Stomach (tissue), 19 donors: ENCODE measurements at places on chromosomes 4 and X. TPM values are rescaled to one million over a fixed set of nuclear protein-coding genes. Genes with fewer than 3 reads are reported as not detected.

Gene SLC7A11
- 15.8 TPM for total RNA-seq

Gene ANKRD50
- 16.2 TPM for total RNA-seq

Gene TMEM184C
- total RNA-seq, result 7.8 TPM

Gene TRPC3
- 0.72 TPM for total RNA-seq

Gene HMGN5
- total RNA-seq, result 1.2 TPM

Gene AR
- 8.8 TPM for total RNA-seq

Gene SYTL4
- total RNA-seq, result 27.7 TPM

Gene MAOA
- total RNA-seq, result 69.6 TPM

Gene IQSEC2
- total RNA-seq, result 15.9 TPM

Gene ANXA3
- total RNA-seq, result 106 TPM

Gene CT83
- total RNA-seq, result not detected

Gene TMPRSS11F
- not detected for total RNA-seq

Gene BCORL1
- total RNA-seq, result 0.89 TPM

GRCh38 chr4:16123356-16124084 is 39.7 kb upstream of the PROM1 start:
- DNase-seq, result peak; percentile 47

DNA sequence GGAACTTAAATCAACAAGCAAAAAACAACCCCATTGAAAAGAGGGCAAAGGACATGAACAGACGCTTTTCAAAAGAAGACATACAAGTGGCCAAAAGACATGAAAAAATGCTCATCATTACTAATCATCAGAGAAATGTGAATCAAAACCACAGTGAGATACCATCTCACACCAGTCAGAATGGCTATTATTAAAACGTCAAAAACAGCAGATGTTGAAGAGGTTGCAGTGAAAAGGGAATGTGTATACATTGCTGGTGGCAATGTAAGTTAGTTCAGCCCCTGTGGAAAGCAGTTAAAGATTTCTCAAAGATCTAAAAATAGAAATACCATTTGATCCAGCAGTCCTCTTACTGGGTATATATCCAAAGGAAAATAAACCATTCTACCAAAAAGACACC is 22.6 kb downstream of the RTL9 start:
- no peak for DNase-seq

DNA sequence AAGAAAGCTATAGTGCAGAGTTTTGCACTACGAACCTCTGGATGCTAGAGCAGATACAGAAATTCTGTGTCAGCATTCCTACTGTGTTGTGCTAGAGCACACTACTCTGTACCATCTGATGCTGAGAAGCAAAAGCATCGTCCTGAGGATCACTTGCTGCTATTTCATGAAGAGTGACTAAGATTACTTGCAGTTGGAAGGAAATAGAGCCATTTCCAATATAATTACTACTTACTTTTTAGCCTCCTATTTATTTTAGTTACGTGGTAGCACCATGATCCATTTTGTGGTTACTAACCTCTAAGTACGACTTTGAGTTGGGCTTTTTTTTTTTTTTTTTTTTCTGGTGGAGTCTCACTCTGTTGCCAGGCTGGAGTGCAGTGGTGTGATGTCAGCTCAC is 226.7 kb downstream of the PALLD start:
- DNase-seq, result no peak

- no peak for DNase-seq
These were observed 19.7 kb downstream of the QDPR start for GRCh38 chr4:17492058-17492741.

GRCh38 chr4:4334798-4335520 is 44.9 kb downstream of the ZBTB49 start:
- peak; percentile 81 for DNase-seq

GRCh38 chr4:113407409-113407808 is 354.1 kb downstream of the CAMK2D start:
- DNase-seq, result no peak

DNA sequence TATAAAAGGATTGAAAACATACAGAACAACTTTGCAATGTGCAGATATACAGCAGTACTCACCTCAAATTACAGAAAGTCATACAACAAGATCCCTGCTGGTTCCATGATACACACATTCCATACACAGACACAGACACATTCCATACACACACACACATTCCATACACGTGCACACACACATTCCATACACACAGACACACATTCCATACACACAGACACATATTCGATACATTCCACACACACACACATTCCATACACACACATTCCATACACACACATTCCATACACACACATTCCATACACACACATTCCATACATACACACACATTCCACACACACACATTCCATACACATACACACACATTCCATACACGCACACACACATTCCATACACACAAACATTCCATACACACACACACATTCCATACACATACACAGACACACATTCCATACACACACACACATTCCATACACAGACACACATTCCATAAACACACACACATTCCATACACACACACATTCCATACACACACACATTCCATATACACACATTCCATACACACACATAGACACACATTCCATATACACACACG is 13.7 kb downstream of the LINC00632 start:
- DNase-seq, result peak; percentile 28

DNA sequence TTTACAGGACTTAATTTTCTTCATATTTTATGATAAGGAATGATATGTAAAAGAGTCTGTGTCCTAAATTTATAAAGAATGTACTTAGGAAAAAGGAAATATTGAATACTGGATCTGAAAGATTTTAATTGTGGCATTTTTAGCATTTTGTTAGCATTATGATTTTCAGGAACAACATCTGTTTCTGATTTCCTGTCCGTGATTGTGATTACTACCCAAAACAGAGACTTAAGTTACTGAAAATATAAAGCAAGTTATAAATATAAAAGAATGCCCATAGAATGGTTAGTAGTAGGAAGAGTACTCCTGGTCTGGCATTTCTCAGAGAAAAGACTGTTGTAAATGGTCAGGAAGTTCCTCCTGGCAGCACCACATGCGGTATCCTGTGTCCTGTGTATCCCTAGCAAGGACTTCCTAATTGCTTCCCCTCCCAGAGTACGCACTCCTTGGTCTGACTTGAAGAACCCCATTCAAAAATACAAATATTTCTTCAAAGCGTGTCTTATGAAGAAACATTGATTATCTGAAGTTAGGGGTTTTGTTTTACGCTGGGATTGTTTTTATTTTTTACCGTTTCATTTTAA is 88.9 kb downstream of the RS1 start:
- no peak for DNase-seq

- DNase-seq, result no peak
These were observed 70.5 kb downstream of the RPS3A start for GRCh38 chr4:151169900-151170299.

- DNase-seq, result no peak
These were observed 64.2 kb upstream of the MSANTD1 start for GRCh38 chr4:3184725-3185124.

GRCh38 chr4:22179124-22179874 is 230.7 kb upstream of the KCNIP4 start:
- no peak for DNase-seq

GRCh38 chr4:68416591-68416990 is 30.7 kb upstream of the TMPRSS11E start:
- DNase-seq, result no peak

DNA sequence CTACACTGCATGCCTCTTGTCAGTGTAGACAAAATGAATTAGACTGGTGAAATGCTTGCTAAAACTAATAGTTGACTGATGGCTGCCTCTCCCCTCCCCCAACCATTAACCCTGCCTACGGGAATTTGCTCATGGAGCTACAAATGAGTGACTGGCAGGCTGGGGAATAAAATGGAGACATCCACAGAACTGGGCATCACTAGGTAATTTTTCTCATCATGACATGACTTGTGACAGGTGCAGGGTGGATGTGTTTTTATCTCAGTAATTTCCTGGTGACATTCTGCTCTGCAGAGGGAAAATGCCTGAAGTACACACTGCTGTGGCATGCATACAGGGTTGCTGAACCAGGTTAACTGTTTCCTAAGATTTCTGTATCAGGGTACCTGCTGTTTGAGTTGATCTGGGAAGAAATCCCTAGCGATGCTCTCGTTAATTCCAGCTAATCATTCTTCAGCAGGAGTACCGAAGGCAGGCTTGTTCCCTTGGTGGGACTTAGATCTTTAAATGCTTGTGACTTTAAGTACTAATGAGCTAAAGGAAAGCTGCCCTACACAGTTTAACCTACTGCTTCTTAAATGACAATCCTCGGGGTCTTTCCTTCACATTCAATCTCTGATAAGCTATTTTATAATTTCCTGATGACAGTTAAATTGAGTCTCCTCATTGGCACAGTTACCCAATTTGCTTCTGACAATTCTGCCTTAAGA is 376.3 kb upstream of the LCORL start:
- DNase-seq, result no peak

DNA sequence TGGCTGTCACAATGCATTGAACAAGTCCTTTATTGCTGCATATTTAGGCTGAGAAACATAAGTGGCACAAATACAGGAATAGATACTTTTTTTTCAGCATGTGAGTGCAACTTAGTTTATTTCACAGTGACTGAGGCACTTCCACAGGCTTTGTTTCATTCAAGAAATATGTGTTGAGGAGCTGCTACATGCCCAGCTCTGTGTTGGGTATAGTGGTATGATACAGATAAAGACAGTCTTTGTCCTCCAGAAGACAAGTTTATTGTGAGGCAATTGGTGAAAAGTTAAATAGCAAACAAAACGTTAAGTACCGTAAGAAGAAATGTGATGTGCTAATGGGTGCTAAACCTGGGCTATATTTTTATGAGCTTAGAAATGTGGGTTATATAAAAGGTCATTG is 186.4 kb downstream of the SPRY1 start:
- no peak for DNase-seq

DNA sequence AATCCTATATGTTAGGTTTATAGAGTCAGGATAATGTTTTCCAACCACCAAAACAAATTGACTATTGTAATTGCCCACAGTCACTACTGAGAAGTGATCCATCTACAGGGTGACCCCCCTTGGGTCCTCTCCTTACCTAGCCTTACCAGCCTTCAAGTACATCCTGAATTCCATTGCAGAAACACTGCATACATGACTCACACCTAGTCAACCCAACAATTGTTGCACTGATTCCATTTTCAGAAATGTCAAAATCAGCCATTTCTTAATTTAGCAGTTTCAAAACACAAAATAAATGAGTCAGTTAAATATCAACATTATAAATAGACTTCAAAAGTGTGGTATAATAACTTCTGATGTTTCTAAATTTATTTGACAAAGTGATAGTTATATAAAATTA is 106.3 kb upstream of the TNIP3 start:
- no peak for DNase-seq

DNA sequence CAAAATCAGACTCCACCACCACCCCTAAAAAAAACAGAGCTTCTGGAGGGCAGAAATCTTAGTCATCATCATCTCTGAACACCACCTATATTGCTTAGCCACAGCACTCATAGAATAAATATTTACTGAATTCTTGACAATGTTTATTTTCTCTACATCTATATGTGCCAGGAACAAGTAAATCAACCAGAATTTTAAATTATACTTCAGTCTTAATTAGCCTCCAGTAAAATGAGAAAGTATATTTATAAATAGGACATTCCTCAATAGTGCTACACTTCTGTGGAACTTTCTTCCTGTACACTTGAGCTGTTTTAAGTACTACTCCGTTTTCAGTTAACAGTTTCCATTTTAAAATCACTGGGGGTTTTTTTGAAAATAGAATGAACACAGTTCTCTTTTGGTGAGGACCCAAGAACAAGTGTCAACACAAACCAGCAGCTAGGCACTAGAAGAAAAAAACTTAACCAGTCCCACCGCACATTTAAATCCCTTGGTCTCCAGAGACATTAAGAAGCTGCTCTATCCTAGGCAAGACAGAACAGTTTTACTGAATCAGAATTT is 25.5 kb downstream of the SMIM14 start:
- no peak for DNase-seq

DNA sequence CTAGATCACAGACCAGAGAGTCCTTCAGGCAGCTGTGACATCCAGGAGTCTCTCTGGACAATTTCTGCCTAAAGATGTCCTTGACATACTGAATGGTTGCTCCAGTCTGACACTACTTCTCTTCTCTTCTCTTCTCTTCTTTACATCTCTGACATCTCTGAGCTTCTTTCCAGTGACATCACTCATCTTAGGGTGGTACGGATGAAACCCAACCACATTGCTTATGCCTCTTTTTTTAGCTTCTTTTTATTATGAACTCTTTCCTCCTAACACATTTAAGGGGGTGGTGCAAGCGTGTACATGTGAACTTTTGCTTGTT is 39.4 kb upstream of the IRF2 start:
- no peak for DNase-seq

GRCh38 chrX:63855896-63856295 is 70.9 kb upstream of the ARHGEF9 start:
- DNase-seq, result no peak

- no peak for DNase-seq
These were observed 36.3 kb downstream of the SH3BGRL start for GRCh38 chrX:81238166-81238565.

- DNase-seq, result no peak
These were observed 17.3 kb upstream of the GLUD2 start for GRCh38 chrX:121030083-121030482.

GRCh38 chrX:53116101-53116500 is 22.2 kb downstream of the KANTR start:
- peak; percentile 69 for DNase-seq

GRCh38 chrX:153612413-153612812 is 13.5 kb upstream of the CCNQ start:
- no peak for DNase-seq

GRCh38 chrX:106450405-106450804 is 161.4 kb upstream of the RADX start:
- DNase-seq, result no peak

- no peak for DNase-seq
These were observed 38.6 kb upstream of the EDA2R start for GRCh38 chrX:66677430-66677829.

GRCh38 chrX:101482296-101482695 is 3.0 kb upstream of the ARMCX4 start:
- no peak for DNase-seq

DNA sequence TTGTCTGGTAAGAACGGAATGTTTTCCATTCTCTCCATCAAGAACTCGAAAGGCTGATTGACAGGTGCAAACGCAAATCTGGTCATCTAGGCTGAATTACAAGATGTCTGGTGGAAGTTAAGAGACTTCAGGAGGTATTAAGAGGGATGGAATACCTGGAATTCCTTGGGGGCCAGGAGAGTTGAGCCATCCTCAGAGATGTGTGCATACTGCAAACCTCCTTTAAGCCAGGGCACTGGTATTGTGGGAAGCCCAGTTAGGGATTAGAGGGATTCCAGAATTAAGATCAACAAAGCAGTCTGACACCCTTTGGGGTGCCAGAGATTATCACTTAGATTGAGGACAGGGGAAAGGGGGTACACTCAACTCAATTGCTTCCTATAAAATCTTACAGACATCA is 151.4 kb downstream of the VCX3A start:
- DNase-seq, result no peak

- no peak for DNase-seq
These were observed 261.2 kb upstream of the ANKRD50 start for GRCh38 chr4:124973716-124974115.

DNA sequence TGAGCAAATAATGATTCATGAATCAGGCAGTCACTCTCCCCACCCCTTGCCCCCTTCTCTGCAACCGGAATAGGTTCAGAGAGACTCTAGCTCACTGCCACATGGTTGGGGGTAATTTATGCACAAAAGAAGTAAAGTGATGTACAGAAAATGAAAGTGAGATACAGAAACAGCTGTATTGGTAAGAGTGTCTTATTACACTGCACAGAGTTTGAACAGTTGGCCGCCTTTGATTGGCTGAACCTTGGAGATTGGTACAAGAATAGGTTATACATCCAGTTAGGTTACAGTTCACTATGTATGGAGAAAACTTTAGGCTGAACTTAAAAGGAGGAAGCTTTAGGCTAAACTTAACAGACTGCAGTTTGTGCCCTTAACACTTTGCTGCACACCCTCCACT is 34.6 kb upstream of the DIAPH2 start:
- no peak for DNase-seq
